Left lobe of liver (tissue), 2 donors: ENCODE measurements at places on chromosomes 1 and 21. TPM values are rescaled to one million over a fixed set of nuclear protein-coding genes. Genes with fewer than 3 reads are reported as not detected.

DNA sequence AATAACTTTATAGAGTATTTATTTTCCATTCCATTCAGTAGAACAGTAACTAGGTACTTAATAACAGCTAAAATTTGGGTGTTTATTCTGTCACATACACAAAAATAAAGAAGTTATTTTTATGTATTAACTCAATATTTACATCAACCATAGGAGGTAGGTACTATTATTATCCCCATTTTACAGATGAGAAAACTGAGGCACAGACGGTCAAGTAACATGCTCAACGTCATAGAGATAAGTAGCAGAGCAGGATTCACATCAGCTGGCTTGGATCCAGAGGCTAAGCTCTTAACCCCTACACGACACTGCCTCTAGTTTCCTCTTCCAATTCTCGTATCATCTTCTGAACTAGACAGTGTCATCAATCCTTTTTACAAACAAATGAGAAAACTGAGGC lies 9.3 kb downstream of the ZBTB21 start:
- no peak for DNase-seq

DNA sequence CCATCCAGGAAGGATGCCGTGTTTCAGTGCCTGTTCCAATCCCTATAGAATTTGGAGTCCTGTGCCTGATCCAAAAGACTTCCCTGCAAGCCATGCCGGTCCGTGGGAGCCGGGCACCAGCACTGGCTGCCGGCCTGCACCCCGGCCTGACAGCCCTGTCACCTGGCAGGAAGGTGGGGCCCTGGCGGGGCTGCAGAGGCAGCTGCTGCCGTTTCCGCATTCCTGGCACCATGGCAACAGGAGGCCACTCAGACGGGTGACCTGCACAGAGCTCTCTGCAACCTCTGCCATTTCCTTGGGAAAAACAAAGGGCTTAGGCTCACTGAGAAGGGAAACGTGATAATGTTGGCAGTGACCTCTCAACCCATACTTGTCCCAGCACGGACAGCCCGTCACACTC lies 63.2 kb upstream of the TMEM51 start:
- no peak for DNase-seq

GRCh38 chr1:150010393-150011115 lies at the start of gene OTUD7B:
Gene OTUD7B (minus strand): TSS chr1:150010726. CDS start chr1:149977510, 33,216 bp downstream.
- DNase-seq: peak; percentile 93

DNA sequence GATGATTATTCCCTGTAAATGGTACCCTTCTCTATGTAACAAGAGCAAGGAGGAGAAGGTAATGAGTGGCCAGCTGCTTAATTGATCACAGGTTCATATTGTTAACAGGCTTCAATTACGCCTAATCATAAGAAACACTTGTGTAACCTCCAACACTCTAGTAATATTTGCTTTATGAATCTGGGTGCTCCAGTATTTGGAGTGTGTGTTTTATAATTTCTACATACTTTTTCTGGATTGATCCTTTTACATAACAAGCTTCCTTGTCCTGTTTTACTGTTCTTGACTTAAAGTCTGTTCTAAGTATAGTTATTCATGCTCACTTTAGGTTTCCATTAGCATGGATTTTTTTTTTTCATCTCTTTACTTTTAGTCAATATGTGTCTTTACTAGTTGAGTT lies 984.2 kb downstream of the AMY1C start:
- DNase-seq: no peak

DNA sequence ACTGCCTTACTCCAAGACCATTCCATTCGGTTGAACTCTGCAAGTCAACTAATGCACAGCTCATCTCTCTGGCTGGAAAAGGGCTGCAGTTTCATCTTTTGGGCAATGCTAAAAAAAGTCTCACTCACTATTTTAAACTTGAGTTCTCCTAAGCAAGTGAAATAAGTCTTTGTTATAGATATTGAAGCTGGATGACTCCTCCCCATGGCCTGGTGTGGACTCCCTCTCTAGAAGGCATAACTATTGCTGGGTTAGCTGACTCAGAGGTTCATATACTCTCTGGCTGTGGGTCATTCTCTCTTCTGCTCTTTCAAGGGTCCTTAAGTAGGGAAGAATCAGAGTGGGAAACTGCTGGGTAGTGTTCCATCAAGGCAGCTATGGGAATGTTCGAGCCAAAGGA lies 88.0 kb downstream of the XCL2 start:
- DNase-seq: no peak

- DNase-seq: no peak
These were observed 2.3 kb upstream of the ITGA10 start for GRCh38 chr1:145912128-145912641.

DNA sequence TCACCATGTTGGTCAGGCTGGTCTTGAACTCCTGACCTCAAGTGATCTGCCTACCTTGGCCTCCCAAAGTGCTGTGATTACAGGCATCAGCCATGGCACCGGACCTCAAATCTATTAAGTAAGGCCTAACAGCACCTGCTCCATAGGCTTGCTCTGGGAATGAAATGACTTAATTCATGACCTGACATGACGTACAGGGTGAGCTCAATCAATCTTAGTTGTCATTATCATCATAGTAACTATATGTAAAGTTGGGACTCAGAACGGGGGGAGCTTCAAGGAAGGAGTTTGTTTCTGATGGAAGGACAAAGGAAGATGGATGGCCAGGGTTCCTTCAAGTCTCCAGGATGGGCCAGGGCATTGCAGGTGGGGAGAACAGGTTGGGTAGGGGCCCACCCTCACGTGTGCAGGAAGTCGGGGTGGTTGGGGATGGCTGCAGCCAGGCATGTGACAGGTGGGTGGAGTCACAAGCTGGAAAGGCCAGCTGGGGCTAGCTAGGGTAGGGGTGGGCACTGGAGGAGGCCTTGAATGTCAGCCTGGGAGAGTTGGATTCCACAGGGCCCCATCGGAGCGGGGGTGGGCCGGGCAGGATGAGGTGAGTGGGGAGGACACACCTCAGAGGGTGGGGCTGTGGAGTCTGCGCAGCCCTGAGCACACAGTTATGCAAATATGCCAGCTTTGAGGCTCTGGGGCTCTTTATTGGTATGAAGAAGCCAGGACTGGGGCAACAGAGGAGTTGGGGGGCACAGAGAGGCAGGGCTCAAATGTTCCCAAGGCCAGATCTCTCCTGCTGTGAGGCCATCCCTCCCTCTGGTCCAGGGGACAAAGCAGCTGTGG lies 9.6 kb downstream of the TRIM62 start:
- no peak for DNase-seq

GRCh38 chr1:154866257-154867063 lies 3.6 kb downstream of the KCNN3 start:
- DNase-seq: no peak

DNA sequence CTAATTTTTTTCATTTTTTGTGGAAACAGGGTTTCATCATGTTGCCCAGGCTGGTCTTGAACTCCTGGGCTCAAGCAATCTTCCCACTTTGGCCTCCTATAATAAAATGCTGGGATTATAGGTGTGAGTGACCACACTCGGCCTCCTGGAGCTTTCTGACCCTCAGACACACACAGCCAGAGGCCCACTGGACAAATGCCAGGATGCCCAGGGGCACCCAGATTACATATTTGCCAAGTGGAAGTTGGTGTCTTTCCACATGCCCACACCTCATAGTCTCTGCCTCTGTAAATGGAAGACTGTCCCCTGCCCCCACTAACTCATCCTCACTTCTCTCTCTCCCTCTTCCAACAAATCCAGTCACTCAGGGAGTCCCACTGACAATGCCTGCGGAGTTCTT lies 63.4 kb upstream of the LRP8 start:
- no peak for DNase-seq

DNA sequence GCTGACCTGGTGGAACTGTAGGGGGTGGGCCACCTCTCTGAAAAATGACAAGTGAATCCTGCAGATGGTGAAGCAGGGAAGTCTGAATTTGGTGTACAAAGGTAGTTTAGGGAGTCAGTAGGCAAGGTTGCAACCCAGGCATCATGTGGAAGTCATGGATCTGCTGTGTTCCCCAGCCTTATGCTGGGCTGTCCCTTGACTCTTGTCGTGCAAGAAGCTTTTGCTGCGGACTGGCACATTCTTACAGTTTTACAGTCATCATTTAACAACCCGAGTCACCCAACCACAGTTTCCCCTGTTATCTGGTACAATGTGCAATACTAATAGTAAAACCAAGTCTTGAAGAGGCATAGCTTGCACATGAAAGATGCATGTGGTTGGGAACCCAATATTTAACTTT lies 13.2 kb downstream of the RHOU start:
- DNase-seq: no peak

DNA sequence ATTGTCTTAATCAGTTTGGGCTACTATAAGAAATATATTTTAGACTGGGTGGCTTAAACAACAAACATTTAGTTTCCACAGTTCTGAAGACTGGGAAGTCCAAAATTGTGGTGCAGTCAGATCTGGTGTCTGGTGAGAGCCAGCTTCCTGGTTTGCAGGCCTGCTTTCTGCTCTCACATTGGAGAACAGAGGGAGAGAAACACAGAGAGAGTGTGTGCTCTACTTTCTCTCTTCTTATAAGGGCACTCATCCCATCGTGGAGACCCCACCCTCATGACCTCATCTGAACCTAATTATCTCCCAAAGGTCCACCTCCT lies 4.1 kb downstream of the LEPR start:
- no peak for DNase-seq

- no peak for DNase-seq
These were observed 97.8 kb downstream of the PCP4 start for GRCh38 chr21:39965026-39965425.

DNA sequence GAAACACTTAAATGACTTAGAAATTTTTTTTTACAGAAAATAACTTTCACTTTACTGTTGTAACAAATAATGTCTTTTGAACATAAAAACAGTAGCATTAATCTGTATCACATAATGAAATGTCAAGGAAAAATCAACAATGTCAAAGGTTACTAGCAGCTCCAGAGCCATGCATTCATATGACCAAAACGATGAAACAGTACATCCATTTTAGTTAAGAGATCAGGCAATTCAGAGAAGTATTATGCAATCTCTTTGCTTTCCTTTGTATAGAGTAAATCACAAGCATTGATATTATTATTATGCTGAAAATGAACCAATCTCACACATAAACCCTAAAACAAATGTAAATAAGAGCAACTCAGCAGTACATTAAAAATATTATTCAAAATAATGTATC lies 748.9 kb downstream of the PLA2G4A start:
- DNase-seq: no peak

- DNase-seq: no peak
These were observed 55.5 kb downstream of the ZSCAN20 start for GRCh38 chr1:33527934-33528333.

DNA sequence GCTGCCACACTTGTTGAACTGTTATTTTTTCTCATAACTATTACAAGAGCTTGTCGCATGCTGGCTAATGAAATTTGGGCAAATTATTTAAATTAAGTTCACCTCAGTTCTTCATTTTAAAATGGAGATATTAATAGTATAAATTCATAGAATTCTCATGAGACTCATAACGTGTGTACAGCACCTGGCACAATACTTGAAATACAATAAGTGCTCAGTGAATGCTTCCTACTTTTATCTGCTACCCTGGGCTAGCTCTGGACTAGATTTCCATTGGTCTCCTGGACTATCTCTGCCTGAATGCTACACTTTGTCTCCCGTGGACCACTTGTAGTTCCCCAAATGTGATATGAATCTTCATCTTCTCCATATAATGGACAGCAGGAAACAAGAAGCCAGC lies 919 bp downstream of the SLAMF6 start:
- no peak for DNase-seq

DNA sequence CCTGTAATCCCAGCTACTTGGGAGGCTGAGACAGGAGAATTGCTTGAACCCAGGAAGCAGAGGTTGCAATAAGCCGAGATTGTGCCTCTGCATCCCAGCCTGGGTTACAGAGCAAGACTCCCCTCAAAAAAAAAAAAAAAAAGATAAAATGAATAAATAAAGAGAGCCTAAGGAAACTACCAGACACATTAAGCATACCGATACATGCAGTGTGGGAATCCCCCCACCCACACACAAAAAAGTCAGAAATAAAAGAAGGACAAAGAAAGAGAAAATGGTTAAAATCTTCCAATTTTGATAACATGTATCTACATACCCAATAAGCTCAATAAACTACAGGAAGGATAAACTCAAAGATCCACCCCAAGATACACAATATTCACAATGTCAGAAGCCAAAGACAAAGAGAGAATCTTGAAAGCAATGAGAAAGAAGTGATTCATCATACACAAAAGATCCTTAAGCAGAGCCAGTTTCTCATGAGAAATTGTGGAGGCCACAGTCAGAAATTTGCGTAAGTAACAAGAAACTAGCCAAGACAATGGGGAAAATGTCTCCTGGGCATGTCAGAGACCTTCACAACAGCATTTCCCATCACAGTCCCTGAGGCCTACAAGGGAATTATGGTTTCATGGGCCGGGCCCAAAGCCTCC lies 1197.0 kb downstream of the AMY1C start:
- DNase-seq: no peak

GRCh38 chr21:46052703-46053651 lies 44.9 kb upstream of the COL6A2 start:
- DNase-seq: no peak

- DNase-seq: no peak
These were observed 18.6 kb upstream of the CEP350 start for GRCh38 chr1:179935909-179936496.

GRCh38 chr1:228143480-228144192 lies 3.6 kb downstream of the GUK1 start:
- DNase-seq: no peak

- no peak for DNase-seq
These were observed 14.2 kb downstream of the TRAF5 start for GRCh38 chr1:211340622-211341507.

DNA sequence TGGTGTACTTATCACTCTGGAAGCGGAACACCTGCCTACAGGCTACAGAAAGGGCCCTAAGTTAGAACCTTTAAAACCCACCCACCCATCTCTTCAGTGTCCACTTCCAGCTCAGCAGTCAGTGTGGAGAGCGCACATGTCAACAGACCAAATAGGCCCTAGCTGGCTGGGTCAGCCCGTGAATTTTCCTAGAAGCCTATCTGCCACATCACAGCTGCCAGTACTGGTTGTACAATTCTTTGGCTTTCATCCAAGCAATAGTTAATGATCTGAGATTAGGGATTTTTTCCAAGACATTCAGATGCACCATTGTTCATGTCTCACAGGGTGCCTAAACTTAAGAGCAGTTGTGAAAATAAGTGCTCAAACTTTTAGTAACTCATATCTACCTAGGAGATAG lies 197.1 kb downstream of the KCNK2 start:
- DNase-seq: no peak

DNA sequence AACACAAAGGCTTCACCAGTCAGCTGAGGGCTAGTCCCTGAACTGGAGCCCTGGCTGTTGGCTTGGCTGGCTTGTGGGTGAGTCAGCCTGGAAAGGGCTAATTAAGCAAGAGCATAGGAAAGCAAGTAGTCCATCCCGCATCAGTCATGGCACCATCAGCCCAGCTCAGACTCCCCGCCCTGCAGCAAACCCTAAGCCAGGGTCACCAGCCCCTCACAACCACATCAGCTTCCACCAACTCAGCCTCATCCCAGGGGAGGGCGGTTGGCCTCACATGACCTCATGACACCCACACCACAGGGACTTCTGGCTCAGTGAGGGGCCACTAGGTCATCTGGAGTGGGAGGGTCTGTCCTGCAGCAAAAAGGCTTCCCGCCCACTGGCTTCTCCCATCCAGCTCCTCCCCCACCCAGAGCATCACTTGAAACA lies 7.0 kb upstream of the SPATC1L start:
- no peak for DNase-seq

- no peak for DNase-seq
These were observed 5.4 kb downstream of the CDKN2C start for GRCh38 chr1:50975436-50975835.

GRCh38 chr21:25569084-25569483 lies 38.2 kb downstream of the MRPL39 start:
- no peak for DNase-seq

The RNF220 gene
- total RNA-seq: 21.5 TPM

The WDR77 gene
- 15.7 TPM for total RNA-seq

The EFNA1 gene
- total RNA-seq: 85.1 TPM

The DCDC2B gene
- not detected for total RNA-seq

The KIF14 gene
- 0.10 TPM for total RNA-seq
